ENCODE measurements at places on chromosomes 7 and 10. TPM values are rescaled to one million over a fixed set of nuclear protein-coding genes. Genes with fewer than 3 reads are reported as not detected.

NXPH1 gene
- 22.4 TPM for total RNA-seq

SPACDR gene
- total RNA-seq, result 0.54 TPM

OR2A12 gene
- not detected for total RNA-seq

IFIT1B gene
- total RNA-seq, result 0.82 TPM

WNT2 gene
- total RNA-seq, result 0.18 TPM

HOXA3 gene
- total RNA-seq, result not detected

TMEM236 gene
- total RNA-seq, result 0.18 TPM

SEMA4G gene
- total RNA-seq, result 11.0 TPM

COL28A1 gene
- 6.2 TPM for total RNA-seq

NOS3 gene
- total RNA-seq, result 1.5 TPM

DRGX gene
- total RNA-seq, result not detected

HOXA6 gene
- total RNA-seq, result not detected

UPK3BL2 gene
- 8.0 TPM for total RNA-seq

CAMK2B gene
- total RNA-seq, result 33.6 TPM

TMEM140 gene
- 0.18 TPM for total RNA-seq

ABHD11 gene
- 7.0 TPM for total RNA-seq

AGMO gene
- total RNA-seq, result 0.64 TPM

ZPBP gene
- not detected for total RNA-seq

Measured in cerebellum (tissue), 4 donors.